ENCODE measurements at places on chromosomes 13 and 19.

DNA sequence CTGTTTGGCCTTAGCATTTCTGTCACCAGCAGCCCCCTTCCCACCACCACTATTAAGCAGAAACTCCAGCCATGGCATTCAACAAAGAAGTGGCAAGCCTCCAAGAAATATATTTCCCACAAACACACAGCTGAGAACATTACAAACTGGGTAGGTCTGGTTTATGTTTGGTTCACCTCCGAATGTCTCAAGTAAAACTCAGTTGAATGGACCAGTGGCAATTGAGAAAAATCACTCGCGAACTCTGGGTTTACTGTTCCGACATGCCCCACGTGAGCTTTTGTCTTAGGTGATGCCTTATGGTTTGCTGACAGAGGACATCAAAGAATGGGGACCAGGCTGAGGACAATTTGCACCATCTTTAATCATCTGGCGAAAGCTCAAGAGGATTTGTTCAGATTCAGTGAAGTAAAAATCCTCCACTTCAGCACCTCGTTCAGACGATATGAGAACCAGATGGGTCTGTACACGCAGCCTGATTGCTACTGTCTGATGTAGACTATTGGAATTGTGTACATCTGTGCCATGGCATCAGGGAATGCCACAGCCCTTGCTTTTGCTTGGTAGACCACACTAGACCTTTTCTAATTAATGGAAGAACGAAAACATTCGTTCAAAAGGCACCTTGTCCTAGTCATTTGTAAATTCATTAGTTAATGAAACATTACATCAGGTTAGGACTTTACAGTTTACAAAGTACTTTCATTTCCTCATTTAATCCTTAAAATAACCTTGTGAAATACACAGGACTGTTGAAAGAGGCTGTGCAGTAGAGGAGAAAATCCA, 59.4 kb downstream of the SLC10A2 start:
- no peak for DNase-seq

DNA sequence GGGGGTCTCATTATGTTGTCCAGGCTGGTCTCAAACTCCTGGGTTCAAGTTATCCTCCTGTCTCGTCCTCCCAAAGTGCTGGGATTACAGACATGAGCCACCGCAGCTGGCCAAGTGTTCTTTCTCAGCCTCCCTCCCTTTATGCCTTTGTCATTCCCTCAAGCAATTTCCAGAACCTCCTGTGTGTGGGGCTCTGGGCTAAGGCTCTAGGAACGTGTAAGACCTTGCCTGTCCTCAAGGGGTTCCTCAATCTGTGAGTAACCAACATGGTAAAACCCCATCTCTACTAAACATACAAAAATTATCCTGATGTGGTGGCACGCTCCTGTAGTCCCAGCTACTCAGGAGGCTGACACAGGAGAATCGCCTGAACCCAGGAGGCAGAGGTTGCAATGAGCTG, 15.5 kb upstream of the SPACA4 start:
- no peak for DNase-seq

DNA sequence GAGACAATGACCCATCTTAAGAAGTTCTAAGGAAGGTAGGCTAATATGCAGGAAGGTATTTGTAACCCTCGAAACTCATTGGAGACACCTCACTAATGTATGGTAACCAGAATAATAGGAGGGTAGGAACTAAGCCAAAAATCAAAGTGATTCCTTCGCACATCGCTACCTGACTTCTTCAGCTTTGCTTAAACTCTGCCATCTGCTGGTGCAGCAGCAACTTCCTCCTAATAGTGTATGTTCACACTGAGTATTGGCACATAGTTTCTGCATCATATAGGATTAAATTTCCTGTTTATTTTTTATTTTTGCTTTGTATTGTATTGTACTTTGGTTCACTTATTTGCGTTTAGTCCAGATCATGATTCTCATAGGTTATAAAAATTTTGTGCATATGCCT, 676.2 kb downstream of the GPC5 start:
- DNase-seq, result no peak

GRCh38 chr13:106156468-106156867, 379.0 kb downstream of the EFNB2 start:
- DNase-seq, result no peak

- no peak for DNase-seq
Measured at GRCh38 chr13:73876323-73876722, 257.9 kb downstream of the KLF12 start.
